ENCODE measurements at places on chromosomes 12 and 14.

- peak; percentile 93 for DNase-seq
Observed at GRCh38 chr12:88580051-88580871, at the start of gene KITLG. Gene KITLG (minus strand): TSS chr12:88580471. CDS start chr12:88580278, 193 bp downstream.

GRCh38 chr14:86858031-86858430, 1135.0 kb downstream of the GALC start:
- peak; percentile 14 for DNase-seq

- DNase-seq = peak; percentile 97
Observed at GRCh38 chr12:401235-402028, at the start of gene CCDC77. Gene CCDC77 (plus strand): TSS chr12:401644. CDS start chr12:409384, 7,740 bp downstream.

DNA sequence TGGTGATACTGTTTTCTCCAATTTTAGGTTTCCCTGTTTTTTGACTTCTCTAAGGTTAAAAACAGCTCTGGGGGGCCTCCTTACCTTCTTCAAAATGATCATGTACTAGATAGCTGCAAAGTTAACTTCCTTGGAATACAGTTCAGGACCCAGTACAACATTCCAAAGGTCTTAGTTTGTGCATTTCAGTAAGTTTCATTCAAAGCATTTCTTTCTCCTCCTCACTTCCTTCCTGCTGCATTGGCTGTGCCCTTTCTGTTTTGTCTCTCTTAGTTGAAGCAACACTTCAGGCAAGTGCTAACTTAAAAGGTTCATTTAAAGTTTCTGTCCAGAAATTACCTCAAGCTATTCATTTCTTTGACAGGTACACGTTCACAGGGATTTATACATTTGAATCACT, 95.7 kb downstream of the SCN8A start:
- no peak for DNase-seq

DNA sequence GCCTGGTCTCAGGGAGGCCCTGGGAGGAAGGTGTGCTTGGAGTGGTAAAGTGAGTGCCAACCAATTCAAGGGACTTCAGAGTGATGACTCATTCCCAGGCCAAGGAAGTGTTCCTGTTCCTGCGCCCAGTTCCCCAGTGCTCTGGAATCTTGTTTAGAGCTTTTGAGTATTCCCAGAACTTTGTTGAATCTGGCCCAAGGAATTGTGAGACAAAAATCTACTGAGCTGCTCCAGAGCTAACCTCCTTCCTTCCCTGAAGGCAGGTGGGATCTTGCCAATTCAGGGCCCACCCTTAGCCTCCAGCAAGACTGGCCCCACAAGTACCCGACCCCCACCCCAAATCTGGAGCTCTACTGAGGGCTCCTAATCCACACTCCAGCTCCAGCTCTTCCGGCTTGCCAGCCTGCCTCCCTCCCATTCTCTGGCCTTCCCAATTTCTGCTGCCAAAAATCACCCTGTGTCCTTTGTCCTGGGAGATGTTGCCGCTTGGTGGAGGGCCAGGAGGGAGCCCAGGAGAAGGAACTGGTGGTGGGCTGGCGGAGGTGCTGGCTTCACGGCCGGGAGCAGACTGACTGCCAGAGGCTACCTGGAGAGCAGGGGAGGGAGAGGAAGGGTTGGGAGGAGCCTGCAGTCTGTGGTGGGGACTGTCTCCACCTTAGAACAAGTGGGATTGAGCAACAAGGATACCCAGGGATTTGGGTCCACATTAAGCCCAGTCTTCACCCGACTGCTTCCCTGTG, 2.0 kb upstream of the ATN1 start:
- peak; percentile 93 for DNase-seq

- no peak for DNase-seq
Observed at GRCh38 chr14:74656964-74657363, 44.9 kb upstream of the LTBP2 start.

DNA sequence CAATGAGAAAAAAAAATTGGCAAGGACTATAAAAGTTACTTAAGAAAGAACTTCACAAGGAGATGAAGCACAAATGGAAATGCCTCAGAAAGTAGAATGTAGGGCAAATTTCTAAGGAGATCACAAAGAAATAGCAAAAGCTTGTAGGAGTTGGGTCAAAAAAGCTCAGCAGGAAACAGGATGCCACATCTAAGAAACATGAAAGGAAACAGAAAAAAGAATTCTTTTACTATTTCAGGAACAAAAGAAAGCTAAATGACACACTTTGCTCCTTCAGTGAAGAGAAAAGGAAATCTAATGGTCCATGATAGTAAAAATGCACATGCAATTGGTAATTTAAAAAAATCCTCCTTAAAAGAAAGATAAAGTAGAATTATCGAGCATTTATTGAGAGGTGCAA, 452.1 kb upstream of the GARIN6 start:
- DNase-seq = peak; percentile 27

All from lung (tissue), 17 donors.